ENCODE measurements at places on chromosomes 1 and 21. TPM values are rescaled to one million over a fixed set of nuclear protein-coding genes. Genes with fewer than 3 reads are reported as not detected.

Gene AMY2A
- not detected for total RNA-seq

Gene NPHP4
- 29.9 TPM for total RNA-seq

Gene FAM163A
- total RNA-seq = 1.5 TPM

Gene PTPRU
- 74.0 TPM for total RNA-seq

Gene MYCL
- 21.3 TPM for total RNA-seq

Gene HAO2
- not detected for total RNA-seq

Gene EXO5
- 14.8 TPM for total RNA-seq

Gene YBX1
- total RNA-seq = 578 TPM

Gene RGS21
- total RNA-seq = not detected

Gene HMGCL
- total RNA-seq = 30.0 TPM

Gene AZIN2
- 5.2 TPM for total RNA-seq

Gene KRTAP7-1
- not detected for total RNA-seq

DNA sequence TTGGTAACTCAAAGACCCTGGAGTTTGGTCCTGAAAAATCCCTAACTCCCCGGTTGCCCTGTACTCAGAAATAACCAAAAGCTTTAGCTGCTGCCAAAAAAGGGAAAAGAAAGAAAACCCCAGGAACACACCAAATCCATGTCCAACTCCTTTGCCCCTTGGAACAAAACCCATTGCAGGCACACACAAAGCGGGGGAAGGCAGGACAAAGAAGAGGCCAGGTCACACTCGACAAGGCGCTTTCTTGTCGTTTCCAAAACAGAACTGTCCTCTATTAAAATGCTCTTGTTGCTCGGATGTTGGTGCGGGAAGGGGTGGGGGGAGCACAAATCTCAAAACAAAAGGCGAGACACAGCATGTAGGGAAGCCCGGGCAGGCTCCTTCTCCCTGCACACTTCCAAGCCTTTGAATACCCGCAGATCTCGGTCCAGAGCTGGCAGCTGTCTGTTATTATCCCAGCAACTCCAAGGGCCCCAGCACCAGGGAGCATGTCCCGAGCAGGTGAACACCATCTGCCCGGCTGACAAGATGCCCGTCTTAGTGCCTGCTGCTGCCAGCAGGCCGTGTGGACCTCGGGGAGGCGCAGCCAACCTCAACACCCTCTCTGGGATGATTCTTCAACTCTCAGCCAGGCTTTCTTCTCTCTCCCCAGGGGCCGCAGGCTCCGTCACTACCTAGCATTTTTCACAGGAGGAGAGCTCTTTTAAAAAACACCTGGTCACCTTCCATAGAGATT lies 96.4 kb downstream of the SSBP3 start:
- DNase-seq = no peak

- no peak for DNase-seq
Observed at GRCh38 chr1:1128454-1129139, 12.7 kb upstream of the C1orf159 start.

- DNase-seq = no peak
Observed at GRCh38 chr1:115946116-115946515, 30.2 kb upstream of the SLC22A15 start.

DNA sequence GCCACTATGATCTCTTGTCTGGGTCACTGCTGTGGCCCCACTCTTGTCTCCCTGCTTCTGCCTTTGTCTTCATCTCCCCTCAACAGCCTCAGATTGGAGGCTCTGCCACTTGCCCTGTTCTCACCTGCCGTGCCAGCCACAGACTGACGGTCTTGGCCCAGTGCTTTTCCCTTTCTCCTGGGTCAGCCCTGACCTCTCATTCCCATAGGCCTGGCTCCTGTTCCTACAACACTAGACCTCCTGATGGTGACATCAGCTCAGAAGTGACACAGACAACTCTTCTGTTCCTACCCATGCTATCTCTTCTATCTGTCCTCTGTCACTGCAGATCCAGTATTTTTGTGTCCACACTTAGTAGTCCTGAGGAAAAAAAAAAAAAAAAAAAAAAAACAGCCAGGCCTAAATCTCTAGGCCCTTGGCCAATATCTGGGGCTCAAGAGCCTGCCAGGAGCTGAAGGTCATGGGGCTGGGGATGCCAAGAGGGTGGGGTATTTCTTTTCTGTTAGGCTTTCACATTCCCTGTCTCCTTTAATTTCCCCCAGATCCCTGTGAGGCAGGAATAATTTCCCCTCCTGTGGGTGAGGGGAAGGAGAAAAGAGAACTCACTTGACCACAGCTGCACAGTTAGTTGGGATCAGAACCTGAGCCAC lies 42.0 kb upstream of the FOXO6 start:
- no peak for DNase-seq

GRCh38 chr1:15288173-15288926 lies 41.3 kb downstream of the FHAD1 start:
- no peak for DNase-seq

DNA sequence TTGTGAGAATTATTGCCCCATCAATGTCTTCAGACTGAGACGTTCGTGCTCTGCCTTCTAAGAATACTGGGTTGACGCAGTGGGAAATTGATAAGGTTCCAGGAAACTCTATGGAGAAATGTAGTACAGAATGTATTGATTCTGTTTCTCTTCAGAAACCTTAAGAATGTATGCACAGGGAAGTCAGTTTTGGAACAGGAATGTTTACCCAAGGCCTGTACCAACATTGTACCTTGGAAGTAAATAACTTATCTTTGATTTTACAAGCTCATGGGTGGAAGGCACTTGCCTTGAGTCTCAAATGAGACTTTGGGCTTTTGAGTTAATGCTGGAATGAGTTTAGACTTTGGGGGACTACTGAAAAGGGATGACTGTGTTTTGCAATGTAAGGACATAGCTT lies 59.5 kb upstream of the PCP4 start:
- no peak for DNase-seq

GRCh38 chr1:244917073-244917670 lies 52.8 kb upstream of the HNRNPU start:
- no peak for DNase-seq

DNA sequence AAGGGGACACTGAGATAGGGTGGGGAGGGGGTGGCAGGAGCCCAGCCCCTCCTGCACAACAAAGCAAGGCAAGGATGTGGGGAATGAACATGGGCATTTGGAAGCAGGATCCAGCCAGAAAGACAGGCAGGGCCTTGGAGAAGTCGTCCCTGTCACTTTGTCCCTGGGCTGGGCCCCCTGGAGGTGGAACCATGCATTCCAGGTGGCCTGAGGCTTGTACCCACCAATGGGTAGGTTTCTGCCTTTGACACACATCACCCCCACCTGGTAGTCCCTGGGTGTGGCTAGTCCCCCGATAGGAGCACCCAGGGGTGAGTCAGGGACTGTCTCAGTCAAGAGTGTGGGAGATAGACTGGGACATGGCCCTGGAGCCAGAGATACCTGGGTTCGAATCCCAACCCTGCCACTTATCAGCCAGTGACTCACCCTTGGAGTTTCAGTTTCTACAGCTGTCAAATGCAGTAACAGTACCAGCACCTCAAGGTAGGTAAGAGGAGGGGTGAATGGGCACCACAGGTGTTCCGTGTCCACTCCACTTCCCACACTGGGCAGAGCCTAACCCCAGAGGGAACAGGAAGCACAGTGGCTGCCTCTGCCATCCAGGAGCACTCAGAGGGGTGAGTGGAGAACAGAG lies 10.0 kb downstream of the PLA2G2D start:
- no peak for DNase-seq

DNA sequence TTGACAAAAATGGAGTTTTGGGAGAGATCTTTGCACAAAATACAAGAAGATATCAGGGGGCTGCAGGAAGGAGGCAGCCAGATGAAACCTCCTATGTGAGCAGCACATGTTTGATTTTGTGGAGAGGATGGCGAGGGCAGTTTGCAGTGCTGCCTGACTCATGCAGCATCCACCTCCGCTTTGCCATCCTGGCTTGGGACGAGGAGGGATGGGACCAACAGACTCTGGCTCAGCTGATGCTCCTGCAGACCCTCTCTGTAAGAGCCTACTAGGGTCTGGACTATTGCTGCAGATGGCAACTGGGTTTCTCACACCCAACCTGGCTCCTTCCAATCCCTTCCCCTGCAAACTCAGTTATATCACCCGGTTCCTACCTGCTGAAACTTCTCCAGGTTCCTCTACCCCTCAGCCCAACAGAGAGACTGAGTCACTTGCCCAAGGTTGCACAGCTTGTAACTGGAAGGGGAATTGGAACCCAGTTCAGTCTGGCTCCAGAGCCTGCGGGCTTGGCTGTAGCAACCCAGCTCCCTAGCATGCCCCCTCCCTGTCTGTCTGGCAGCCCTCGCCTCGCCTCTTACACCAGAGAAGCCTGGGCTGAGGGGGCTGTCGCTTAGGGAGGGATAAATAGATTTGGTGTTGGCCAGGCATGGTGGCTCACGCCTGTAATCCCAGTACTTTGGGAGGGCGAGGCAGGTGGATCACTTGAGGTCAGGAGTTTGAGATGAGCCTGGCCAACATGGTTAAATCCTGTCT lies 205.8 kb downstream of the PTPRU start:
- no peak for DNase-seq

DNA sequence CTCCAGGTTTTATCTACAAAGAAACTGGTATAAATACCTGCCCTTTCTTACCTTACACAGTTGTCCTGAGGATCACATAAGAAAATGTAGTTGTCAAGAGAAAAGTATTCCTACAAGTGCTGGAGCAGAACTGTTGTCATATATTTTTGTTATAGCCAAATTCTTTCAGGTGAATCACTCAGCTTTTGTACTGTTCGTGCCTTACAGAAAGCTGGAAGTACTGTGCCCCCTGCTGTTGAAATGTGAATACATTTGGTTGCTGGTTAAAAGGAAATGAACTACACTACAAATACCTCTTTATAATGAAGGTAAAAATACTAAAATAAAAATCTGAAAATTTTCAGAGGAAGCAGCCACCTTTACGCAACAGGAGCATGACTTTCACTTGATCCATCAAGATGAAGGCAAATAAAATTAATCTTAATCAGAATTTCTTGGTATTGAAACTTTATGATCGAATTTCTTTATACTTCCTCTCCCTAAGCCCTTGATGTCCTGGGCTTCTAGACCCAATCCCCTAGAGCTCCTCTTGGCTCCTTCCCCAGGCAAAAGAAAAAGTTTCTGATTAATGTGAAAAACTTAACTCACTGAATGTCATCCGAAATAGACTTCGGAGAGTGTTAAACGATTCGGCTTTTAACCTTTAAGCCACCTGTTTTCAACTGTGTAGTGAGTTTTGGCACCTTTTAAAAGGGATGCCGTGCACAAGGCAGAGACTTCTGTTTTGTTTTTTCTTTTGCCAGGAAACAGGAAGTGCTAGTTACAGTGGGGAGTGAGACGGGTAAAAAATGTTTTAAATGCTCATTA lies 12.5 kb downstream of the CHML start:
- DNase-seq = no peak

- no peak for DNase-seq
Observed at GRCh38 chr1:64893921-64894320, 72.4 kb downstream of the JAK1 start.

- DNase-seq = no peak
Observed at GRCh38 chr1:58738876-58739275, 39.0 kb upstream of the MYSM1 start.

- no peak for DNase-seq
Observed at GRCh38 chr1:173161510-173162221, 45.5 kb downstream of the TNFSF4 start.
